ENCODE measurements at places on chromosomes 4 and X.

- no peak for DNase-seq
Measured at GRCh38 chrX:34778916-34779315, 121.8 kb upstream of the TMEM47 start.

GRCh38 chr4:150886597-150886996, 128.5 kb downstream of the LRBA start:
- no peak for DNase-seq

DNA sequence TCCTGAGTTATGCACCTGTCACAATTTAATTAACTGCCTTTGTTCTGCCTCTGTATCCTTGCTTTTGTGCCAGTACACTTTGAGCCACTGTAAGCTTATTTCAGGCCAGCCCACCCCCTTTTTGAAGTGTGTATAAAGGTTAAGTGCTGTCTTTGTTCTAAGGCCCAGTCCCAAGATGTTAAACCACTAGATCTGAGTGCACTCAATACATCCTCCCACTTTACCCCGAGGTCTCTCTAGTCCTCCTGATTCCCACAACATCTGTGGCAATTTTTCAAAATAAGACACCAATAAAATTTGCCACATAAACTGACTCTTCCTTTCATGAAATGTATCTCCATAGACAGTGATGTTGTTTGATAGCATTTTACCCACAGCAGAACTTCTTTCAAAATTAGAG, 124.1 kb upstream of the SPIN4 start:
- DNase-seq: no peak

GRCh38 chr4:81905971-81906370, 434.3 kb upstream of the RASGEF1B start:
- no peak for DNase-seq

DNA sequence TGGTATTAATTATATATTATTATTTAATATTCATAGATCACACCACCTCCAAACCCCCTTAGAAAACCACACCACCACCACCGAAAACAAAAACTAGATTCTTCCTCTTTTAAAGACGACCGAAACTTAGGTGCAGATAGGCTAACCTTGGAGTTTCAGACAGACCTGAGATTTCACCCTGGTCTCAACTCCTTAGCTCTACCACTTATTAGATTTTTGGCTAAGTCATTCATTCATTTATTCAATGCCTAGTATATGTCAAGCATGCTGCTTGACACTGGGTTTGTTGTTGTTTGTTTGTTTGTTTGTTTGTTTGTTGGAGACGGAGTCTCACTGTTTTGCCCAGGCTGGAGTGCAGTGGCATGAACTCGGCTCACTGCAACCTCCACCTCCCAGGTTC, 9.5 kb upstream of the BMP2K start:
- no peak for DNase-seq

DNA sequence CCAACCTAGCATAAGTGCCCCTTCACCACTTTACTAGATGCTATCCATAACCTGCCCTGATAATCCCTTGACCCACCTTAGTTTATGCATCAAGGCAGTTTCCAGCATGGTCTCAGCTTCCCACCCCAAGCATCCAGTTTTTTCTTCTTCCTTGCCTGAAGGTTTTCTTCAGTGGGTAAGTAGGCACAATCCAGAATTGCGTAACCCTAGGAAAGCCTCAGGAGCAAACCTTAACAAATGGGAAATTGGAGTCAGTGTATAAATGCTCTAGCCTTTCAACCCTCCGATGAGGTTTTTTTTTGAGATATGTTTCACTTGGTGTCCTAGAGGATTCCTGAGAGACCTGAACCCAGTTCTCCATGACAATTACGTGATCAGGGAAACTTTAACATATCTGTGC, 614.0 kb upstream of the BOD1L1 start:
- DNase-seq: no peak

DNA sequence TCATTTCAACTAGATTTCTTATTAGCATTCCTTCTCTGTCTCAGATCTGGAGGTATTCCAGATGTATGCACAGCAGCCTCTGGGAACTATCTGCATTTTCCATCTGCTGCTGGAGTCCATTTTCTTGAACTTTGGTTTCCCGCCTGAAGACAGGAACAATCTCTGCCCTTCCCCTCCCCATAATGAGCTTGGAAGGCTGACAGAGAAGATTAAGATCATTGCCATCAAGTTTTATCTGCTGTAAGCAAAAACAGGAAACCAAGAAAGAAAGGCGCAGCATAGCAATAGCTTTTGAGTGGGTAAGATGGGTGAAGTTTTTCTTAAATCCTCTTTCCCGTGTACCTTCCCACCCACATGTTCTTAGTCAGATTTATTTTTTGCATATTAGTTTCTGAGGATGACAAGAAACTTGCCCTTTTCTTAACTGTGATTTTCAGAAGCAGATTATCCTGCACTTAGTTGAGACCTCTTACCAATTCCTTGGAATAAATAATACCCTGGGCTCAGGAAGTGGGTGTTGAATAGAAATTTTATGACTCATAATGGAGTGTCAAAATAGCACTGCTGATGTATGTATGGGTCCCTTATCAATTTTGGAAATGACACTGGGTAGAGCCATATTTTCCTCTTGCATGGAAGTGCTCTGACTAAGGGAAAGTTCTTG, 78.3 kb downstream of the CT47B1 start:
- no peak for DNase-seq

- DNase-seq: no peak
Measured at GRCh38 chrX:105706041-105706440, 116.3 kb upstream of the NRK start.

DNA sequence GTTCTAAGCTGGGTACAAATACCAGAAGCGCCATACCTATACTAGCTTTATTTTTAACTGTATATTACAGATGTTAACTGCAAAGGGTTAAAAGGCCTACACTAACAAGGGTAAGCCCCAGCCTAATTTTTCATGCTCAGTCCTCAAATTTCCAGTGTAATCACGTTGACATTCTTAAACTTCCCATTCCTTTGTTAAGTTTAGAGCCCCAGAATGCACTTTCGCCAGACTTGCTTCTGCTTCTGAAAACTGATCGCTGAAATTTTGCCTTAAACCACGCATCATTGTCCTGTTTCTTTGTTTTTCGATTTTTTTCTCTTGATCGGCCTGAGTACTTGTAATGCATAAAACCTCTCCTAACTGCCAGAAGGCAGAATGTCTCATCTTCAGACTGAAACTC, 2141.9 kb upstream of the AGA start:
- DNase-seq: no peak

DNA sequence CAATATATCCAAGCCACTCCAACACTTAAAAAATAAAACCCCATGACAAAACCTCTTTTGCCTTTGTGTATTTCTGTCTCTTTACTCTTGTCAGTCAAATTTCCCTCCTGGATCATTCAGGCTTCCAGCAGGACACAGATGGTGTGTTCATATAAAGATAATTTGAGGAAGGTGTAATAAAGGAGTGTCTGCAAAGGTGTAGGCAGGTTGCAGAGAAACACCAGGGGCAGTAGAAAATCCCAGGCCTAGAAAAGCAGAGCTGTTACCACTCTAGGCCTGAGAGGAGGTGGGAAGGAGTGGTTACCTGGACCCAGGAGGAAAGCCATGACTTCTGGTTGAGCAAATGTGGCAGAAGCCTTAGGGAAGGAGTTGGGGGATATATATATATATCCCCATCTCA, 28.8 kb downstream of the CHRNA9 start:
- DNase-seq: no peak

- no peak for DNase-seq
Measured at GRCh38 chrX:45912316-45912715, 632.9 kb downstream of the ZNF674 start.

DNA sequence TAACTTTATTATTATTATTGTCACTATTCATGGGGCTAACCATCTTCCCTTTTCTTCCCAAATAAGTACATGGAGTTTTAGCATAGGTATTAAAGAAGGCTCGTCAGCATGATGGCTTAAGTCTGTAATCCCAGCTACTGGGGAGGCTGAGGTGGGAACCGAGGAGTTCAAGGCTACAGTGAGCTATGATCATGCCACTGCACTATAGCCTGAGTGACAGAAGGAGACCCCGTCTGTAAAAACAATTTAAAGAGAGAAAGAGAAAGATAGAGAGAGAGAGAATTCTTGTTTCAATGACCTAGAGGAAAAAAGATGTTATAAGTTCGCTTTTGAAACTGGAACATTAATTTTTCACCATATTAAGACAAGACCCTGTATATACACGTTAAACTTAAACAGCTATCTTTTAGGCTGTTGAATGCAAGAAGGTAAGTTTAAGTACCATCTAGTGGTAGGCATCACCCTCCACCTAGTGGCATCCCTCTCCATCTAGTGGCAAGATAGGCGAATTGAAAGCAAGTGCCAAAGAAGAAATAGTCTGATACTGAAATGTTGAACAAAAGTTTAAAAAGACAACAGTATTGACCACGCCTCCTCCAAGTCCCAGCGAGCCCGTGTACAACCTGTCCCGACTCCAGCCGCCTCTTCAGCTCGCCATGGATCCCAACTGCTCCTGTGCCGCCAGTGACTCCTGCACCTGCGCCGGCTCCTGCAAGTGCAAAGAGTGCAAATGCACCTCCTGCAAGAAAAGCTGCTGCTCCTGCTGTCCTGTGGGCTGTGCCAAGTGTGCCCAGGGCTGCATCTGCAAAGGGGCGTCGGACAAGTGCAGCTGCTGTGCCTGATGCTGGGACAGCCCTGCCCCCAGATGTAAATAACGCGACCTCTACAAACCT, 26.0 kb upstream of the YTHDC1 start:
- DNase-seq: peak; percentile 17

DNA sequence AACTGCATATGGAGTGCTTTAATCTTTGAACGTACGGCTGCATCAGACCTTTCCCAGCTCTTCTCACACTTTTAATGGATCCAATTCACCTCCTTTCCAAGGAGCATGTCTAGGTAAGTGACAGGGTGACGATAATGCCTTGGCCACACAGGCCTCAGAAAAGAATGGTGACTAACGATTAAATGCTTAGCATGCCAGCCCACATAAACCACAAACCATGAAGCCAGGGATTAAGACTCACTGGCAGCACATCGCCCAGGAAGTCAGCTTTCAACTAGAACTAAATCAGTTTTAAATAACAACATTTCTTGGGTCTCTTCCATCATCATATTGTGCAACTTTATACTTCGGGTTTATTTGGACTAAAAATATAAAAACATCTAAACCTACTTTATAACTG, 28.7 kb downstream of the INPP4B start:
- no peak for DNase-seq

GRCh38 chr4:961351-962230, 11.8 kb downstream of the DGKQ start:
- DNase-seq: no peak

GRCh38 chr4:187128222-187128621, 404.6 kb upstream of the FAT1 start:
- no peak for DNase-seq

All from stimulated activated CD4-positive, alpha-beta T cell treated with anti-CD3 and anti-CD28 coated beads, Interleukin-2, amount 100 ng/mL, for 48 hours (primary cell).